SK-N-SH (cell line): ENCODE measurements at places on chromosomes 13 and 19.

GRCh38 chr13:66974174-66974573, 256.0 kb downstream of the PCDH9 start:
- DNase-seq = no peak

DNA sequence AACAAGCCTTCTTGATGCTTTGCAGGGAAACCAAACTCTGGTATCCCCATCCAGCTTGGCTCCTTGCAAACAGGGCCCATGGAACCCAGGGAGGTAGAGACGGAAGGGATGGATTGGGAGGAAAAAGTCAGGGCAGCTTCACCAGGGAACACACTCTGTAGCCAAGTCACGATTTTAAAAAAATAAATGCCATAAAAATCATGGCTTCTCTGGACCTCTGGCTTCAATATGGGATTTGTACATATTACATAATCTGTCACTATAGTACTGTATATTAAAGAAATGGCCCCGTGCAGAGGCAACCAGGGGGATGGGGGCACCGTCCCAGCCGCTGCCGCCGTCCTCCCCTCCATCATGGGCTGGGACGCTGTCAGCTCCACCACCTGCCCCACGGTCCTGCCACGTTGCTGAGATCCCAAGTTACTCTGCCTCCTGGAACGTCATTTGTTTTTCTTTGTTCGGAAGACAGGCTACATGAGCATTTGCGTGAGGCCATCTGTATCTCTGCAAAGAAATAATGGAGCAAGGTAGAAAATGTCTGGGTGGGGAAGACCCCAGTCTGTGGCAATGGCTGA, 313.3 kb downstream of the ZNF536 start:
- DNase-seq = no peak

DNA sequence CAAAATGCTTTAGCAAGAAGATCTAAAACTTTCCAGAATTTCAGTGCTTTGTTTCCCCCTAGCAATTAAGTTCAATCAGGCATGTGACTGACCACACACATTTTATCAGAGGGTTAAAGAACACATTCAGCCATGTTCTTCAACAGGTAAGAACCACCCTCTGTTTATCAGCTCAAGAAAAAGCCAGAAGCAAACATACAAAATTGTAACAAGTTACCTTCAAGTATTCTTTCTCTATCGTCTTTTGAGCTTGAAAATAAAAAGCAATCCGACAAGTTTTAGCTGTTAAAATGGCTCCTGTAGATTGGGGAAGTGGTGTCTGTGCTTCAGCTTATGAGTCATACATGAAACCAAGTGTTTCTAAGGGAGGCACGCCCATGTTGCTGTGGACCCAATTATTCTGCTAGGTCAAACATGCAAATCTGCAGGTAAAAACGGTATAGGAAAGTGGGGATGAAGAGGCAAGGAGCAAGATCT, at the start of gene ELF1:
Gene ELF1, minus strand, starts transcription at position 306 of the 477 bp plus-strand sequence. CDS start 37,262 bp downstream, outside the sequence.
- DNase-seq = no peak

DNA sequence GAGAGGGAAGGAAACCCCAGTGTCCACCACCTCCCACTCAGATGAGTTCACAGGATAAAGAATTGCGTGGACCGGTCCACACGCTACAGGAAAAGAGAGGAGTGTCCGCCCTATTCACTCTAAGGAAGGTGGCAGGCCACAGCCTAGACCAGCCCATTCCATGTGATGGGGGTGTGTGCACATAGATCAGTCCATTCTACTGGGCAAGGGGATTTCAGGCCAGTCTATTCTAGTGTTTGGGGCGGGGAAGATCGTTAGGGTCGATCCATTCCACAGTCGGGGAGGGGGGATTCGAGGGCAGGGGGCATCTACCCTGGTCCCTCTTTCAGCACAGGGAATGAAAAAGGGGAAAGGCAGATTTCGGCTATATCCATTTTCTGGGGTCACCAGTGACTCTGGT, 7.8 kb downstream of the FIZ1 start:
- no peak for DNase-seq

DNA sequence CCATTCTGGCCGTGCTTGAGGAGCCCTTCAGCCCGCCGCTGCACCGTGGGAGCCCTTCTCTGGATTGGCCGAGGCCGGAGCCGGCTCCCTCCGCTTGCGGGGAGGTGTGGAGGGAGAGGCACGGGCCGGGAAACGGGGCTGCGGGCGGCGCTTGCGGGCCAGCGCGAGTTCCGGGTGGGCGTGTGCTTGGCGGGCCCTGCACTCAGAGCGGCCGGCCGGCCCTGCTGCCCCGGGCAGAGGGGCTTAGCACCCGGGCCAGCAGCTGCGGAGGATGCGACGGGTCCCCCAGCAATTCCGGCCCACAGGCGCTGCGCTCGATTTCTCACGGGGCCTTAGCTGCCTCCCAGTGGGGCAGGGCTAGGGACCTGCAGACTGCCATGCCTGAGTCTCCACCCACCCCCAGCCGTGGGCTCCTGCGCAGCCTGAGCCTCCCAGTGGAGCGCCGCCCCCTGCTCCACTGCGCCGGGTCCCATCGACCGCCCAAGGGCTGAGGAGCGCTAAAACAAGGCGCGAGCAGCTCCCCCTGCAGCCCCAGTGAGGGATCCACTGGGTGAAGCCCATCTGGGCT, 76.5 kb downstream of the PCDH20 start:
- DNase-seq = no peak

GRCh38 chr13:31011901-31012654, 79.6 kb downstream of the TEX26 start:
- DNase-seq = no peak

GRCh38 chr13:98506322-98506721, 70.6 kb downstream of the STK24 start:
- DNase-seq = no peak

DNA sequence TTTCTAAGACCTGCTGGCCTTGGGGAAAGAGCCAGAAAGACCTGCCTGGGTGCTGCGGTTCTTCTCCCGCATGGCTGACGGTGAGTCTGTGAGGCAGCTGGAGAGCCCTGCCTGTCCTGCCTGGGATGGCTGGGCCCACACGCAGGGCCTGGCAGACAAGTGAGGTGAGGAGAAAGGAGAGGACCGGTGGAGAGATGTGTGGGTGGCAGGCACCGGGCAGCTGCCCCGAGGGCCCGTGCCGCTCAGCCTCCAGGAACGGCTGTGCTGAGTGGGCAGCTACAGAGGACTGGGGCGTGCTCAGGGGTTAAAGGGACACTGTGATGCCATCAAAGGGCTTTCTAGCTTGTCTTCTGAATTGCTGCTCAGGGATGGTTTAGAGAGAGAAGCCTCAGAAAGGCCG, 53.8 kb downstream of the MLLT1 start:
- no peak for DNase-seq

- no peak for DNase-seq
These were observed 36.3 kb downstream of the STOML3 start for GRCh38 chr13:38954291-38954690.

DNA sequence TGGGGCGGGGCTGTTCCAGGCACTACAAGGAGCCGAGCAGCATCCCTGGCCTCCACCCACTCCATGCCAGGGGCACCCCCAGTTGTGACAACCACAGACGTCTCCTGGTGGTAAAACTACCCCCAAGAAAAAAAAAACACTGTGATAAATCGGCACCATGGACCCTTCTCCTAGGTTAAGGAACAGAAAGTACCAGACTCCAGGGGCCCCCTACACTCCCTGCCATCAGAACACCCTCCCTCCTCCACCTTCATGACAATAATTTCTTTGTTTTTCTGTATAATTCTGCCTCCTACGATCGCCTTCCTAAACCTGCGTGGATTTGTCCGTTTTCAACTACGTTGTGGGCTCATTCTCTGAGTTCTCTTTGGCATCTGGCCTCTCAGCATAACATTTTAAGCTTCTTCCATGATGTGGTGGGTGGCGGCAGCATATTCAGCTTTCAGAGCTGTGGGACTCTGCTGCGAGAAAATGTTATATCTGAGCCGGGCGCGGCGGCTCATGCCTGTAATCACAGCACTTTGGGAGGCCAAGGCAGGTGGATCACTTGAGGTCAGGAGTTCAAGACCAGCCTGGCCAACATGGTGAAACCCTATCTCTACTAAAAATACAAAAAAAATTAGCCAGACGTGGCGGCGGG, 8.6 kb downstream of the TLE2 start:
- no peak for DNase-seq

DNA sequence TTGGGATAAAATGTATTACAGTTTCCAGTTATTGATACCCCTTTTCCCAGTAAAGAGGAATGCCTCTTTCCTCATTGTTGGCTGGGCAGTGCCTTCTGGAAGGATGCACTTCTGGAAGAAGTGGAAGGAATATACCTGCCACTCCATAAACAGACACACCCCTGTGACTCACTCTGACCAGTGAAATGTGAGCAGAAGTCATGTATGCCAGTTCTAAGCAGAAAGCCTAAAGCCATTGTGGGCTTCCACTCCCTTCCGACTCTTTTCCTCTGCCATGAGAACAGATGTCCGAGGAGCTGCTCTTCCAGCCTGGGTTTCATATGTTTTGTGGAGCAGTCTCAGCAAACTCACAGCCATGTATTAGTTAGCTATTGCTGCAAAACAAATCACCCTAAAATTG, 166.1 kb upstream of the SERP2 start:
- no peak for DNase-seq

GRCh38 chr19:55158848-55159749, 1.6 kb upstream of the TNNI3 start:
- no peak for DNase-seq

DNA sequence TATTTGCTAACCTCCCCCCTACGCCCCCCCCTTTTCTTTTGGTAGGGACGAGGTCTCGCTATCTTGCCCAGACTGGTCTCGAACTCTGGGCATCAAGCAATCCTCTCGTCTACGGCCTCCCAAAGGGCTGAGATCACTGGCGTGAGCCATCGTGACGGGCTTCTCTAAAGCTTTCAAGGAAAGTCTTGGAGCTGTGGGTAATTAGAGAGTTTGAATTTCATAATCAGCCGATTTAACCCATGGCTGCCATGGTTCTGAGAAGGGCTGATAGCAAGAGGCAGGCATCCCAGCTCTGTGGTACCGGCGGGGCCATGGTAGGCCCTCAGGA, 679 bp upstream of the ABHD8 start:
- DNase-seq = no peak
